ENCODE measurements at places on chromosomes 7 and 10. TPM values are rescaled to one million over a fixed set of nuclear protein-coding genes. Genes with fewer than 3 reads are reported as not detected.

DNA sequence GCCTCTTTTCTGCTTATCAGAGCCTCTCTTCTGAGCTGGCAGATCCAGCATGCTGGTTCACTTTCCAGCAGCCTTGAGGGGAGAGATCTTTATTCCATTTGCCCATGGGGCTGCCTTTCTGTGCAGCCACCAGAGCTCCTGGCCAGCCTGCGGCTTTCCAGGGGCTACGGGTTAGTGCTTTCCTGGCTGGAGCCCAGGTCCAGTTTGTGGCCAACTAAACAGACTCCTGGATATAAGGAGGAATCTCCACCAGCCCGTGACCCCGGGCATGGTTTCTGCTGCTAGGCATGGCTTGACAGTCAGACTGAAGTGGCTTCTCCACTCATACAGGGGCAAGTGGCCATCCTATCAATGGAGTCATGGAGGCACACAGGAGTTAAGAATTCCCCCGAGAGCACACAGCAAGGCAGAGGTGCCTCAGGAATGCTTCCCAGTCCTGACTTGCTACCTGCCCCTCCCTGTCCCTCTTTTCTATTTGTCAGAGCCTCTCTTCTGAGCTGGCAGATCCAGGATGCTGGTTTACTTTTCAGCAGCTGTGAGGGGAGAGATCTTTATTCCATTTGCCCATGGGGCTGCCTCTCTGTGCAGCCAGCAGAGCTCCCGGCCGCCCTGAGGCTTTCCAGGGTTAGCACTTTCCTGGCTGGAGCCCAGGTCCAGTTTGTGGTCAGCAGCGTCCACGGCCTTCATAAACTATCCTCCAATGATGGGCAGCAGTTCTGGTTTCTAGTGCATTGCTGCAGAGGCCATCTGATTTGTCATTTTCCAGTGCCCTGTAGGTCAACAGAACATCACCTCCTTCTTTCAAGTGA, 35.9 kb downstream of the TSPAN15 start:
- no peaks in the 10 kb centered on the region for H3K36me3 ChIP-seq
- H3K27me3 ChIP-seq, result no peaks in the 10 kb centered on the region
- no peak overlapping the region for H3K4me3 ChIP-seq
- DNase-seq, result no peak
- no peak overlapping the region for H3K27ac ChIP-seq

LRRTM3 gene
- 20.5 TPM for polyA plus RNA-seq

CRTAC1 gene
- 74.9 TPM for polyA plus RNA-seq

DNA sequence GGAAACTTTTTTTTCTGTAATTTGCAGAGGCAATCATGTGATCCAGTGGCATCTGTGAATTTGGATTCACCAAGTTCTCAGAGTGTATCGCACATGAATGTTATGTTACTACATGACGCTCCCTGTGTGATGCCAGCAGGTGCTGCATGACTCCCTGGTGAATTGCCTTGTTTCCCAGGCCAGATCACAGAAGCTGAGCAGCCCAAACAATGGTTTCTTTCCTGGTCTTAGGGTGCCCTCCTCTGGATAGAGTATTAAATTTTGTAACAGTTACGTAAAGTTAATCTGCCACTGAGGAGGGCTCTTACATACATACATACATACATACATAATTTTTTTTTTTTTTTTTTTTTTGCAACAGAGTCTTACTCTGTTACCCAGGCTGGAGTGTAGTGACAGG, 3.6 kb downstream of the ZSCAN21 start:
- peaks cover 31% of the 10 kb centered on the region for H3K4me1 ChIP-seq
- no peak overlapping the region for H3K4me3 ChIP-seq
- no peak for DNase-seq
- H3K27me3 ChIP-seq, result no peaks in the 10 kb centered on the region
- H3K27ac ChIP-seq, result no peak overlapping the region

DNA sequence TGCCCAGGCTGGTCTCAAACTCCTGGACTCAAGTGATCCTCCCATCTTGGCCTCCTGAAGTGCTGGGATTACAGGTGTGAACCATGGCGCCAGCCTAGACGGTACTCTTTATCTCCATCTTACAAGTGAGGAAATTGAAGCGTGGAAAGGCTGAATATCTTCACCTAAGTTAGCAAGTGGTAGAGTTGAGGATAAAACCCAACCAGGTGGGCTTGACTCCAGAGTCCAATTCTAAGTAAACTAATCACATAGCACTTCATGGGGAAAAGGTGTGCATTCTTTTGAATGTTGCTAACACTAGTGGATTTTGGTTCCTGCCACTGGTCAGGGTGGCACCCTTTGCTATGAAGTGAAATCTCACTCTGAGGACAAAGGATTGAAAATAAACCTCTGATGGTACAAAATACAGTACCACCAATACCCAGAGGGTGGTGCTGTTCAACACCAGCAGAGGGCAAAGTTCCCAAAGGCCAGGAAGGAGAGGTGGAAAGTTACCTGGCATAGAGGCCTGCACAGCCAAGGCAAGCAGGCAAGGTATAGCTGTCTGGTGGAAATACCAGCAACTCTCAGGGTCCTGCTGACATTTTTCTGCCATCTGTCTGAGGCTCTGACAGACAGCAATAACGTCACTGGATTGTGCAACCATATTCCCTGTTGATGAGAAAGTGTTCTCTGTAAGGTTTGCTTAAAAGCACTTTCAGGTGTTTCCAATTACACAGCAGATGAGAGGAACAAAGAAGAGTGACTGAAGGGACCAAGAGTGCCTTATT, 17.6 kb downstream of the ZDHHC16 start:
- no peak overlapping the region for H3K4me3 ChIP-seq
- no peak for DNase-seq
- no peaks in the 10 kb centered on the region for H3K4me1 ChIP-seq
- no peaks in the 10 kb centered on the region for H3K27me3 ChIP-seq

- no peak for DNase-seq
- no peak overlapping the region for H3K4me3 ChIP-seq
- H3K4me1 ChIP-seq, result no peaks in the 10 kb centered on the region
- H3K27me3 ChIP-seq, result no peaks in the 10 kb centered on the region
Observed at GRCh38 chr10:33032654-33033151, 74.7 kb upstream of the ITGB1 start.

DNA sequence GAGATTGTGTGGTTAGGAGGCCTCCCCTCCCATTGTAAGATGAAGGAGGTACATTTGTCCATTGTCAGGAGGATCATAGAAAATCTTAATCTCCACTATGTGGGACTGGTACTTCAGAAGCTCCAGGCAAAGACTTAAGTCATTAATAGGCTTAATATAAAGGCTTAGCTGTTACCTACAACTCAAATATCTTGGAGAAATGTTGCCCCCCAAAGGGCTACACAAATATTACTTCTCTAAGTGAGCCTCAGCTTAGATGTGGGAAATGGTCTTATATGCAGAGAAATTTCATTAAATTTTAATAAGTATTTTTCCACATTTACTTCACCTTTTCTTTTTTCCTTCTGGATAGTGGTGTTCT, 27.2 kb downstream of the TAS2R41 start:
- no peaks in the 10 kb centered on the region for H3K4me1 ChIP-seq
- H3K36me3 ChIP-seq, result no peaks in the 10 kb centered on the region
- no peaks in the 10 kb centered on the region for H3K27me3 ChIP-seq
- no peak for DNase-seq
- H3K27ac ChIP-seq, result no peak overlapping the region
- no peak overlapping the region for H3K4me3 ChIP-seq

- H3K4me3 ChIP-seq, result no peak overlapping the region
- DNase-seq, result no peak
- H3K27ac ChIP-seq, result no peak overlapping the region
- H3K27me3 ChIP-seq, result no peaks in the 10 kb centered on the region
Observed at GRCh38 chr10:117759266-117759665, 216.7 kb downstream of the EMX2 start.

All from spinal cord (tissue), 10 donors.